Right kidney (tissue), 9 donors: ENCODE measurements at places on chromosomes 13 and 19.

GRCh38 chr19:52007451-52007805 lies 583 bp downstream of the ZNF615 start:
- no peak for DNase-seq

- no peak for DNase-seq
These were observed 95.9 kb downstream of the SLC7A1 start for GRCh38 chr13:29499506-29500165.

DNA sequence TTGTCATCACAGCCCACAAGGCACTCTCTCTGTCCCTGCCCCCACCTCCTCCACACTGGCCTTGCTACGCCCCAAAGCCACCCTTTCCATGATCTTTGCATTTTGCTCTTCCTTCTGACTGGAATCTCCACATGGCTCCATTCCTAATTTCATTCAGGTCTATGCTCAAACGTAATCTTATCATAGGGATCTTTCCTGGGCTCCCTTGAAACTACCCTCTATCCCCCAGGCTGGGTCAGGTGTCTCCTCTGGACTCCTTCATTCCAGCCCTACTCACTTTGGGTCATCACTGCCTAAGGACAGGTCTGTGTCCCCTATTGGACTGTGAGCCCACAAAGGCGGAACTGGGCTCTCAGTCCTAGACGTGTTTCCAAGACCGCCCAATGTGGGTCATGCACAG lies 3.1 kb downstream of the GEMIN7 start:
- no peak for DNase-seq

GRCh38 chr13:26390203-26390602 lies 136.3 kb downstream of the CDK8 start:
- DNase-seq, result no peak

- no peak for DNase-seq
These were observed 82.3 kb downstream of the RNASEH2B start for GRCh38 chr13:50991579-50992521.

DNA sequence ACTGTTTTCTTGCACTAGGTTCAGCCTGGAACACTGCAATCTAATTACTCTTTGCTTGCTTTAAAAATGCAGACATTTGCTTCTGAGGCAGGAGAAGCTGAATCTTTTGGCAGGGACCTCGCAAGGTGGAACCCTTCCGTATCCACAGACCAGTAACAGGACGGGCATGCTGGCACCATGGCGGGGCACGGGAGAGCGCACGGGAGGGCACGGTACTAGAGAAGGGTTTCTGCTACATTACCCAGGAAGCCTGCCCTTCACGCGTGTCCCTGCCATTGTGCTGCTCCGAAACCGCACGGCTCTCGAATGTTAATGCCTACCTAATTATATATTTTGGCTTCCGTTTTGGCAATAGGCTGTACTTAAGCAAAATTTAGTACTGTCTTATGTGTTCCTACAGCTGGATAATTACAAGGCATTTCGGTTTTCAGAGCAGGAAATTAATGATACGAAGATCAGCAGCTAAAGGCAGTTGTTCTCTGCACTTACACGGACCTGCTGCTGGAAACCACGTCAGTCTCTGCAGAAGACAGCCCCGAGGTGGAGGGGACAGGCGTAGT lies 430.4 kb downstream of the IRS2 start:
- no peak for DNase-seq

- DNase-seq, result peak; percentile 63
These were observed 20.6 kb upstream of the USP29 start for GRCh38 chr19:57099199-57099661.

- DNase-seq, result no peak
These were observed 135.9 kb downstream of the RAP2A start for GRCh38 chr13:97569841-97570240.

GRCh38 chr19:48596679-48597465 lies 9.7 kb upstream of the SPACA4 start:
- no peak for DNase-seq

- DNase-seq, result peak; percentile 62
These were observed 6.0 kb upstream of the PRR19 start for GRCh38 chr19:42295831-42296525.

DNA sequence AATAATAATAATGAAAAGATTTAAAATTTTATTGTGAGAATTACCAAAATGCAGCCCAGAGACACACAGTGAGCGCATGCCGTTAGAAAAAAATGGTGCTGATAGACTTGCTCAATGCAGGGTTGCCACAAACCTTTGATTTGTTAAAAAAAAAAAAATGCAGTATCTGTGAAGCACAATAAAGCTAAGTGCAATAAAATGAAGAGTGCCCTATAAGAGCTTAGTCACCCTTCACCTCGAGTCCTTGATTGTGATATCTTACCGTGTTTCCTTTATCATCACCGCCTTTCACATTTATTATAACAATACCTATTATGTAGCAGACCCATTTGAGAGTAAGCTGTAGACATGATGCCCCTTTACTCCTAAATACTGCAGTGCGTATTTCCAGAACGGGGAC lies 83.2 kb downstream of the SLC6A16 start:
- DNase-seq, result no peak

DNA sequence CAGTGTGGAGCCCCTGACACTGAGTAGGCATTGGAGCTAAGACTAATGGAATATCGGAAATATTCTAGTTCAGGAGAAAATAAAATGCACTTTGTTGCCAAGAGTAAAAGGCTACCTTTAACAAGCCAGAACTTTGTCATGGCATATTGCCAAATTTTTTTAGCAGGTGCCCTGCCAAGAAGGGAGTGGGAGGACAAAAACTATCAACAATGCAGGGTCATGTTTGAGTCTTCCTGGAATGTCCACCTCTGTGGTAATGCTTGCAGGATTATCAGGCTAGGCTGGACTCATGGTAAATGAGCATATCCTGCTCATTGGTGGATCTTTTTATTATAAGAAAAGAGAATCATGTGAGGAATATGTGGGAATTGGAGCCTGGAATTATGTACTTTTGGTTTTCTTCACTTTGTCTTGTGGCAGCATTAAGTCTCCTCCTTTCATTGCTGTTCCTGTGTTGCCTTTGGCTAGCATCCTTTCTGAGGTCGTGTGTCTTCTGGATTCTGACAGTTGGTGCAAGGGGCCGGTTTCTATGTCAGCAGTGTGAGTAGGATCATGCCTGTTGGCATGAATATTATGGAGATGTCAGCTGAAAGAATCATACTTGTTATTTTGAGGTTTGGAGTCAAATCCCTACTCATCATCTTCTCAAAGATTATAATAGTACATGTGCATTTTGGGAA lies 122.9 kb upstream of the SPRY2 start:
- DNase-seq, result no peak

- DNase-seq, result no peak
These were observed 1.1 kb downstream of the KLHL26 start for GRCh38 chr19:18637673-18638630.

DNA sequence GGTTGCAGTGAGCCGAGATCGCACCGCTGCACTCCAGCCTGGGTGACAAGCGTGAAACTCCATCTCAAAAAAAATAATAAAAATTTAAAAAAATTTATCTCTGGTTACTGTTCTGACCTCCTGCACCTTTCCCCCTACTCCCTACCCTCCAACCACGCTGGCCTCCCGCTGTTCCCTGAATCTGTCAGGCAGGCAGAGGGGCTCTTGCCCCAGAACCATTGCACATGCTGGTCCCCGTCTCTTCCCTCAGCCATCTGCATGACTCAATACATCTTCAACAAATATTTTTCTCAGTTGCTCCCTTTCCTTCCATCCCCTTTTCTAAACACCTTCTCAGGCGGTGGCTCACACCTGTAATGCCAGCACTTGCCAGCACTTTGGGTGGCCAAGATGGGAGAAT lies 1.1 kb upstream of the FAM187B start:
- no peak for DNase-seq

DNA sequence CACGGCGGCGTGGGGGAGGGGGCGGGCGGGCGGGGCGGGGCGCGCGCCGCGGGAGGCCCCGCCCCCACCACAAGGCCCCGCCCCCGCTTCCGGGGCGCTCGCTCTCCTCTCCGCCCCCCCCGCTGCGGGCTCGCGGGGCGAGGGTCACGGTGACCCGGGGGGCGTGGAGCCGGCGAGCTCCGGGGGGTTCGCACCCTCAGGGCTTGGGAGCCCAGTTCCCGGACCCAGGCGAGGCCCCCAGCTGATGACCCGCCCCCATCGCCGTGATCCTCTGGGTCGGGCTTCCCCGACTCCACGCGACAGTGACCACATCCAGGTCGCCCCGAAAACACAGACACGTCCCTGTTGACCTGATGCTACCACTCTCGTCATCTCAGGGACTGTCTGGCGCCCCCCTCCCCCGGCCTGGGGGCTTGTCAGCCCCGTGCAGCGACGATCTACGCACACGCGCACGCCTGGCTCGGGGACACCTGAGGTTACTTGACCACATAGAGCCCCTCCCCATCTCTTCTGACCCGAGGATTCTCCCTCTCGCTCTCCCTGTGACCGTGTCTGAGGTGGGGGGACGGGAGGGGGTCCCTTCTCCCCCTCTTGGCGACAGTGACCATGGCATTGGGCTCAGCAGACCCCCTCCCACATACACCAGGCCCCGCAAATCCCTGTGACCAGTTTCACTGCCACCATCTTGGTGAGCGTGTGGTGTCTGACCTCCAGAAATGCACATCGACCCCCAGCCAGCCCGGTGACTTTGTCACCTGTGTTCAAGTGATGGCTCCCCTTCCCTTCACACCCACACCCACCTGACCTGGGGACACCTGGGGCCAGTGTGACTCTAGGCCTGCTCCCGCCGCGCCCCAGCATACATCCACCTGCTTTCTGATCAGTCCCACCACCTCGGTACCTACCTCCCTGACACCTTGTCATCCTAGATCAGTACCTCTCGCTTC lies 670 bp downstream of the MAP2K7 start:
- DNase-seq, result peak; percentile 69

DNA sequence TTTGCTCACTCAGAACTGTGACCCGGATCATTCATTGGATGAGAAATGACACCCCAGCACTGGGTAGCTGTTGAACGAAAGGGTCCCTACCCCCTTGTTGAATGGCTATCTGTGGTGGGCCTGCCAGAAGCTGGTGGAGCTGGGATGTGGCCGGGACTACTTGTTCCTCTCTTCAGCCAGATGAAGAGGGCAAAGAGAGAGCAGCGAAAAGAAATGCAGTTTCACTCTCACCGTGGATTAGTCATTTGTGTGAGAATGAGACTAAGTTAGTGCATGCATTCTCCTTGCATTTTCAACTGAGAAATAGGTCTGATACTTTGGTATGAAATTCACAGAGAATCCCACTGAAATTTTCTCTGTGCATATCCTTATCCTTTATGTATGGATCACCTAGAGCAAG lies 553.1 kb downstream of the IRS2 start:
- no peak for DNase-seq

GRCh38 chr19:16077984-16078758 lies 1.9 kb downstream of the TPM4 start:
- peak; percentile 61 for DNase-seq

GRCh38 chr19:21101521-21102242 lies 19.7 kb downstream of the ZNF714 start:
- no peak for DNase-seq

DNA sequence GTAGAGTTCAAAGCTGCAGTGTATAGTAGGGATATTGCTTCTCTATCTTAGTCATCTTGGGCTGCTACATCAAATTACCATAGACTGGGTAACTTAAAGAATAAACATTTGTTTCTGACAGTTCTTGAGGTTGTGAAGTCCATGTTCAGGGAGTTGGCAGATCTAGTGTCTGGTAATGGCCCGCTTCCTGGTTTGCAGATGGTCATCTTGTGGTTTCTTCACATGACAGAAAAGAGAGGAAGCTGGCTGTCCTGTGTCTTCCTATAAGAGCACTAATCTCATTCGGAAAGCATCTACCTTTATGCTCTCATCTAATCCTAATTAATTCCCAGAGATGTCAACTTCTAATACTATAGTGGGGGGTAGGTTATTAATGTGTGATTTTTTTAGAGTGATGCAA lies 6.2 kb downstream of the ZNF763 start:
- DNase-seq, result no peak

GRCh38 chr19:13146763-13147563 lies 3.2 kb downstream of the STX10 start:
- DNase-seq, result no peak

DNA sequence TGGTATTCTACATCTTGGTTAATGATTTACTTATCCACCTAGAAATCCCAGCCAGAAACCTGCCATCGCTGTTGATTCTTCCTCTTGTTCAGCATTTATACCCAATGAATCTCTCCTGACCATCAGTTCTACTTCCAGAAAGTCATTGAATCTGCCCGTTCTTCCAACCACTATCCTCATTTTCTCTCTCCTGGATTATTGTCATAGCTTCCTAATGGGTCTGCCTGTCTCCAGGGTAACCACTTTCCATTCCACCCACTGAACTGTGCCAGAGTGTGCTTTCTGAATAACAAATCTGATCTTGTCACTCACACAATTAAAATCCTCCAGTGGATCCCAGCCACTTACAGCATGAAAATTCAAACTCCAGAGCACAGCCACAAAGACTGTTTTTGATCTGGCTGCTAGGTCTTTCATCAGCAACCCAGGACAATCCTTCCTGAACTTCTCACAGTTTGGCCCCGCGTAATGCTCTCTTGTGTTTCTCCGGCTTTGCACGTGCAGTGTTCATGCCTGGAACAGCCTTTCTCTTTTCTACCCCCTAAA lies 330.6 kb downstream of the SPRY2 start:
- peak; percentile 37 for DNase-seq

- DNase-seq, result no peak
These were observed 29.5 kb downstream of the COL4A1 start for GRCh38 chr13:110277357-110277975.

DNA sequence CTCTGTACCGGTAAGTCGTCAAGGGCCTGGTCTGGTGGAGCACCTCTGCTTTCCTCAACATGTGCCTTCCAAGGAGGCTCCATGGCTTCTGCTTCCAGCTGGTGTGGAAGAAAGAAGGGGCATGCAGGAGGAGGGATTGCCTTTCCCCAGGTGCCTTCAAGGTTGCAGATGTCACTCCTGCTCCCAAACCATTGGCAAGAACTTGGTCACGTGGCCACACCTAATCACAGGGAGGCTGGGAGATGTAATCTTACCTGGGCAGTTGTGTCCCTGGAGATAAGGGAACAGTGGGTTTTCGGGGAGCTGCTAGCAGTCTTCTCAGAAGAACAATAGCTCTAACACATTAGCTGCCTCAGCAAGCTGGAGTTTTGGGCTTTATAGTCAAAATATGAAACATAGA lies 9.7 kb upstream of the GPR18 start:
- DNase-seq, result no peak

DNA sequence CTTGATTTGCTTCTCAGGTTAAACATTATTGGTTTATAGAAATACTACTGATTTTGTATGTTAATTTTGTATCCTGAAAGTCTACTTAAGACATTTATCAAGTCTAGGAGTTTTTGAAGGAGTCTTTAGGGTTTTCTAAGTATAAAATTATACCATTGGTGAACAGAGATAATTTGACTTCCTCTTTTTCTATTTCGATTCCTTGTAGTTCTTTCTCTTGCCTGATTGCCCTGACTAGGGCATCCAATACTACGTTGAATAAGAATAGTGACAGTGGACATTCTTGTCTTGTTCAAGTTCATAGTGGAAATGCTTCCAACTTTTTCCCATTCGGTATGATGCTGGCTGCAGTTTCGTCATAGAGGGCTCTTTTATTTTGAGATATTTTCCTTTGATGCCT lies 807.5 kb upstream of the SLC10A2 start:
- no peak for DNase-seq

- no peak for DNase-seq
These were observed 15.1 kb downstream of the CC2D1A start for GRCh38 chr19:13920940-13921747.
